NCI-H1694 treated with DMSO at 0.1 percent for 48 hours (cell line): ENCODE measurements at places on chromosomes 12 and 14.

- DNase-seq, result no peak
Measured at GRCh38 chr12:71295953-71296352, 138.2 kb upstream of the TSPAN8 start.

- no peak for DNase-seq
Measured at GRCh38 chr14:103552011-103552845, 10.2 kb downstream of the BAG5 start.

DNA sequence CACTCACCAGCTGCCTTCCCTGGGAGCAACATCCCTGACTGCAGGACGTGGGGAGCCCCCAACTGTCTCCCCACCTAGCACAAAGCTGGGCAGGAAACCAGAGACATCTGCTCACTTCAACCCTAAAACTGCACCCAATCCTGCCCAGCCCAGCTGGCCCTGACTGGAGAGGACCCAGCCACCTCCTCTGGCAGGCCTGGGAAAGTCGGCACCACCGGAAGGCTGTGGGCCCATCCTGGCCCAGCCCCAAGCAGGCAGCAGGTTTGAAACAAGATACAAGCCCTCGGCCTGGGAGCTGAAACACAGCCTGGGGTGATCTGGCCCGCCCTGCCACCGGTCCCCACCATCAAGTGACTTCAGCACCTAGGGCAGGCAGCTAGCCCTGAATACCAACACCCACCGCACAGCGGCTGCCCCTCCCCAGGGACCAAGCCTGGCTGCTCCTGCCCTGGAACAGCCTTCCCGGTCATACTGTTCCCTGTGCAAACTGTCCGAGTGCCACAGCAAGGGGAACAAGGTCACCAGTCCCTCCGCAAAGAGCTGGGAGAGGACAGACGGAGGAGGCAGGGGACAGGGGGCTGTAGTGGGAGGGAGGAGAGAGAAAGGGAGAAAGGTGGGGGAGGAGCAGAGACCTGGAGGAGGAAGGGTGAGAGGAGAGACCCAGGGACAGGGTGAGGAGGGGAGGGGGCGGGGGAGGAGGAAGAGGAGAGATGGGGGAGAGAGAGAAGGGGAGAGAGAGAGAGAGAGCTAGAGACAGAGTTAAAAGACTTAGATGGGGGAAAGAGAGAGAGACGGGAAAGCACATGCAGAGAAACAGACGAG is 115.7 kb downstream of the RFLNA start:
- DNase-seq, result peak; percentile 80

DNA sequence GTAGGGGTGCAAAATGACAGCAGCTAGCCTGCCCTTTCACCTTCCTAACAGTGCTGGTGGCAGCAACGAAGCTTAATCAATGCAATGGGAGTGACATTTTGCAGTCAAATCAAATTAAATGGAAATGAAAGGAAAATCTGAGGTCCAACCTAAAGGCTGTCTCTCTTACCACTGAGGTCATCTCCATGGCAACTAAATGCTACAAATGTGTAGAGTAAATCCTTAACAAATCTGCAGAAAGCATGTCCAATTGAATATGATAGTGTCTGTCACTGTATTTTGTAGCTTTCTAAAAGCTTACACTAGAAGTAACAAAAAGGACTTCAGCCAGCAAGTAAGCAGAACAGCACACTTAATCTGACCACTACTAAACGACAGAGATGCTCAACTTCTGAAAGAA is 488.8 kb downstream of the BCAT1 start:
- no peak for DNase-seq

DNA sequence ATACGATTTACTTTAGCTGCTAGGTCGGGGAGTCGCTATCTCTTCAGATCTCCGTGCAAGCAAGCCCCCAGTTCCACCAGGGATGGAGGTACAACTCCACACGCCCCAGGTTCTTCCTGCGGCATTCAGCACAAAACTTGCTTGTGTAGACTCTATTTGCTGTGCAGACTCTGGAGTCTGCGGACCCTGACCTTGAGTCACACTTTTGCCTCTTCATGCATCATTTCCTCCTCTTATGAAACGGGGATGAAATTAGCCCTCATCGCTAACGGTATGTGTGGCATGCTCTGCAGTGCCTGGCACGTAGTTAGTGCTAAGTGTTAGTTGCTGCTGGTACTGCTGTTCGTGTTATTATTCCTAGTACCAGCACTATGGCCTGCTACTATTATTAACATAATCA is 84.4 kb downstream of the TMEM132D start:
- no peak for DNase-seq

GRCh38 chr12:57481671-57482070 is 2.0 kb upstream of the ARHGAP9 start:
- DNase-seq, result no peak
